Activated naive CD4-positive, alpha-beta T cell (primary cell): ENCODE measurements at places on chromosomes 3 and 15.

GRCh38 chr15:84112025-84112424 is 123.5 kb upstream of the GOLGA6L4 start:
- DNase-seq: no peak

DNA sequence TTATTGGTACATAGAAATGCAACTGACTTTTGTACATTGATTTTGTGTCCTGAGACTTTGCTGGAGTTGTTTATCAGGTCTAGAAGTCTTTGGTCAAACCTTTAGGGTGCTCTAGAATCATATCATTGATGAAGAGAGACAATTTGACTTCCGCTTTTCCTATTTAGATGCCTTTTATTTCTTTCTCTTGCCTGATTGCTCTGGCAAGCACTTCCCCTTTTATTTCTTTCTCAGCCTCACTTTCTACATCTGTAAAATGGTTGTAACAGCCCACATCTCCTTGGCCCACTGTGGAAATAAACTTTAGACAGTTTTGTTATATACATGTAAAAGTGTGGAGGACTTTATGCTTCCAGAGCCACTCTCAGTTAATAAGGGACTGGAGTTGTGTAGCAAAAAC is 14.0 kb downstream of the PLA1A start:
- DNase-seq: no peak

GRCh38 chr3:29521293-29521692 is 240.4 kb downstream of the RBMS3 start:
- DNase-seq: no peak

GRCh38 chr15:64842096-64842939 is 603 bp downstream of the PLEKHO2 start:
- DNase-seq: no peak

DNA sequence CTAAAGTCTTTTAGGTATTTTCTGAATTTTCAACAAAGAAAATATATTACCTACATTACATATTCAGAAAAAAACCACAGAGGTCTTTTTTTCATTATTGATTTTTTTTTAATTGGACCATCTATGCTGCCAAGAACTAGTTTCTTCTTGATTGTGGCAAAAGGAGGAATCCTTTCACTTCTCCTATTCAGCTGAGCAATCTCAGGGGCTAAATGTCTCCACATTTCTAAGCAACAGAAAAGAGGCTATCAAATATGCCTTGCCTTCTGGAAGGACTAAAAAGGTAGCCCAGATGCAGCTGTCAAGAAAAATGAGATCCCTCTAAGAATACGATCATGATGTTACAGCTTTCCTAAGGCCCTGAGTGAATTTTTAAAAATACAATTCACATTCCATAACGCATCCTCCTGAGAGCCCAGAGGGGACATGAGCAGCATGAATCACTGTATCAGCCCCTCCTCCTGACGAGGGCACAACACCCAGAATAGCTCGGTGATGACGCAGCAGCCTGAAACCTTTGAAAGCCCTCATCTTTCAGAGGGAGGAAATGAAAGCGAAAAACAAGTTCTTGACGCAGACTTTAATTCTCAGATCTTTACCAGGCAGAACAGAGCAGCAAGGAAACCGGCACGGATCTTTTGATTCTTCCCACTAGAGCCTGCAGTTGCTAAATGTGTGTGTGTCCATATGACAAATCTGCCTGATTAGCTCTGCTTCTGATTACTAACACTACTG is 24.6 kb downstream of the RUBCN start:
- DNase-seq: peak; percentile 73
